ENCODE measurements at places on chromosomes 1 and 21. TPM values are rescaled to one million over a fixed set of nuclear protein-coding genes. Genes with fewer than 3 reads are reported as not detected.

GRCh38 chr1:116382857-116383483 lies 9.9 kb downstream of the ATP1A1 start:
- DNase-seq, result no peak

DNA sequence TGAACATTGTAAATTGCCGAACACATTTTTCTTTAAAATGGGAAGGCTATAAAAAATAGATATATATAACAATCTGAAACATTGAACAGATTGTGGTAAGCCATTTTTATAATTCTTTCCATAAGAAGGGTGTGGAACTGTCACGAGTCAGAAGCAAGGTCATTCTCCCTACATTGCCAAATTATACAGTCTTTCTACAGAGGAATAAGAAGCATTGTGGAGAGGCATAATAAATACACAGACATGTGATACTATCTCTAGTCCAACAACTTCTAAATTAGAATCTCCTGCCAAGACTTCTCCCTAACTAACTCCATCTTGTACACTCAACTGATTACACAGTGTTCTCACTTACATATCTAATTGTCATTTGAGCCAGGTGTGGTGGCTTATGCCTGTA lies 227.9 kb downstream of the CENPF start:
- no peak for DNase-seq

DNA sequence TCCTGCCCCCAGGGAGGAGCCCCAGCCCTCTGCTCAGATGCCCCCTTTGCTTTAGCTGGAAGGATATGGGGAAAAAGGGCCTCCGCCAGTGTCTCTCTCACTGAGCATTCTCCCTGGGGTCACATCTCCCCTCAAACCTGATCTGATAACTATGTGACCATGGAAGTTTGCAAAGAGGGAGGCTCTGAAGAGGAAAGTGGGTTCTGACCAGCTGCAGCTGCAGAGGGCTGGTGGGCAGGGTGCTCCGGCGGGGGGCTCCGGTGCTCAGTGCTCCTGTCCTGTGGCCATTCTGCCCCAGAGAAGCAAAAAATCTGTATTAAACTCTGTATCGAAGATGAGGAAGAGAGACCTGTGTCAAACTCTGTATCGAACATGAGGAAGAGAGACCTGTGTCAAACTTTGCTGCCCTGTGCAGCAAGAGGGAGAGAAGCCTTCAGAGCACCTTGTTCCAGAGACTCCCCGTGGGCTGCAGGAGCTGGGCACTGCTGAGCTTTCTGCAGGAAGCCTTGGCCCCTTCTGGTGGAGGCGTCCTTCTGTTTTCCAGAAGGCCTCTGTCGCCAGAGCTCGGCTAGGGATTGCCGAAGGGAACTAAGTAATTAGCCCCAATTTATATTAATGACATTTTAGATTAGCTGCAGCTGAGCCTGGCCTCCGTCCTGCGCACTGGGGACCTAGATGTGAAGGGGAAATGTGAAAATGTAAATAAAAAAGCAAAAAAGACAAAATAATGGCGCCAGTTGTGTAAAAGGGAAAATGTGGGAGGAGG lies 186.2 kb upstream of the C1orf174 start:
- no peak for DNase-seq

The KRTAP19-2 gene
- not detected for polyA plus RNA-seq

GRCh38 chr1:234001817-234002216 lies 97.3 kb downstream of the SLC35F3 start:
- no peak for DNase-seq

- no peak for DNase-seq
Measured at GRCh38 chr1:13702425-13703127, 2.6 kb downstream of the PRDM2 start.

- no peak for DNase-seq
Measured at GRCh38 chr1:159005676-159006075, 4.0 kb upstream of the IFI16 start.

GRCh38 chr1:183275322-183275721 lies 89.3 kb downstream of the LAMC2 start:
- no peak for DNase-seq

- DNase-seq, result no peak
Measured at GRCh38 chr1:116024626-116025025, 48.3 kb downstream of the SLC22A15 start.

The OR2T2 gene
- polyA plus RNA-seq, result not detected

DNA sequence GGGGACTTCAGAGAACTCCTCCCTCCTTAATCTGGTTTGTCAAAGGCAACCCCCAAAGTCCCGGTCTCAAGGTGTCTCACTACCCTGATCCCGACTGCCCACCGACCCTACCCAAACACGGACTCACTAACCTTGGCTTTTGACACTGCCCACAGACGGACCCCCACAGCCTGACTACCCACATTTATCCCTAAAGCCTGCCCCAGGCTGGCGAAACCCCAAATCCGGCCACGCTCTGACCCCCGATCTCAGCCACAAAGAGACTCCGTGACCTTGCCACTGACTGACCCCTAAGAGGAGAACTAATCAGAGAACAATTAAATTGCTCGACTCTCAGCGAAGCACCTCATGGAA lies 5.2 kb downstream of the ID3 start:
- no peak for DNase-seq

The KLHDC7A gene
- polyA plus RNA-seq, result not detected

DNA sequence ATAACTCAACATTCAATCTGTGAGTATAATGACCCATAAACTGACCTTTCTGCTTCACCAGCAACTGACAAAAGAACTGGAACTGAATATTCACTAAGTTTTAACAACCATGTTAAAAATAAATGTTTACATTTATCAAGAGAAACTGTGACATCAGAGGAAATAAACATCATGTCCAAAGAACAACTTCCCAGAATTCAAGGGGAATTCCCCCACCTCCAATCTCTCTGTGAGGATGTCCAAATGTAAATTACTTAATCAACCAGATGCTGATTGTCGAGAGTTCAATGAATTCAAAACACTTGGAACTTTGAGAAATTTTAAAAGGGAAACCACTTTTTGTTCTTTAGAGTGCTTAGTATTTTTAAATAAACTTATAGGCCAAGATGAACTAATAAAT lies 365.6 kb upstream of the ADGRL2 start:
- no peak for DNase-seq

DNA sequence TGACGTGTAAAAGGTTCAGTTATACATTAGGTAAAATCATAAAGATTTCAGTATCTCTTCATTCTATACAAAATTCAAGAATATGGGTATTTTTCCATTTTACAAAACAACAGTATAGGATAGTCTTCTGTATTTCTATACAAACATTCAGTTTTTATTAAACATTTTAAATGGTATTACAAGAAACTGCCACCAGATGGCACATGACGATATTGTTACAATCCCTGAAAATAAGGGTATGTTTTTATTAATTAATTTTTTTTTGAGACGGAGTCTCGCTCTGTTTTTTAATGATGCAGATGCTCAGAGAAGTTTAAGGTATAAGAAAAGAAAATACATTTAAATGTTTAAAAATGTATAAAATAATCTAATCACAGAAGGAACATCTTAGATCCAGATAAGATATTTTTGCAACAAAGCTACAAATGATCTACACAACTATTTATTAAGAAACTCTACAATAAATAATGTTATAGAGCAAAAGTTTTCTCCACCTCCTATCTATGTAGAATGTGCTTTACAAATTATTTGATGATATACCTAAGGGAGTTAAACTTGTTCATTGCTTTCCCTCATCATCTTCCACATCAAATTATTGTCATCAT lies 23.5 kb upstream of the RSBN1 start:
- peak; percentile 34 for DNase-seq

DNA sequence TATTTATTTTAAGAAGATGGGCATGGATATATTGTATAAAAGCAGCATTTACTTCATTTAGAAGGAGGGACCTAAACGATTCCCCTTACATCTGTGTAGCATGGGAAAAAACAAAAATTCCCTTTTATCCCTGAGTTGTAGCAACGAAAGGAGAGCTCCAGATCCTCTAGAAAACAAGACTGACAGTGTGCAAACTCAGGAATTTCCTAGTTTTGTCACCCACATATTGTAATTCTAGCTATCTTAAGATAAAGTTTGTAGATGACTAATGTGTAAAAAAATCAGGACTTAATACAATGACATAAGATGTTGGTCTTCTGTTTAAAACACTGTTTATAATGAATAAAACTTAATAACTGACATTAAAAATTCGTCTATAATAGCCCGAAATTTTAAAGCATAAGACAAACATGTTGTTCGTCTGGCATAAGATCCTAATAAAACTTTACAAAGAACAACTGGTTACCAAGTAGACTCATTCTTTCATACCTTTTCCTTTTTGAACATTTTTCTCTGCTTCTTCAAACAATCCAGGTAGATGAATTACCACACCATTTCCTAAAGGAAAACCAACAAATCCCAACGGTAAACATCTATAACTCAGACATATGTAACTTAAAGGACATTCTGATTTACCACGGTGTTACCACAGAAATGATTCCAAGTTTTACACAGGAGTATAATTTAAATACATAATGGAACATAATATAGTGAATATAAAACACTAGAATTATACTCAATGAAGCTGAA lies 15.2 kb downstream of the ADSS2 start:
- no peak for DNase-seq

- peak; percentile 14 for DNase-seq
Measured at GRCh38 chr1:36122062-36123030, 2.7 kb downstream of the COL8A2 start.

DNA sequence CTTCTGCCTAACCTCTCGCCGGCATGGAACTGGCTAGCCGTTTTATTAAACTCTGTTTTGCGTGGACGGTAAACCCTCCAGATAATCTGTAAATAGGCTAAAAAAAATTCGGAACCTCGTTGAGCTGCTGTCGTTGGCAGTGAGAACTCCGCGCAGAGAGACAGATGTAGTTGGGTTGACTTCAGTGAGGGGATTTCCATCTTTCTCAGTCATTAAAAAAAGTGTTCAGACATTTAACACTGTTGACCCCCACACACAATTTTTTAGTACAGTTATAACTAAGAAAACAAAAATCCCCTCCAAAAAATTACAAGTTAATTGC lies 464 bp downstream of the PARK7 start:
- no peak for DNase-seq

- DNase-seq, result no peak
Measured at GRCh38 chr21:27721675-27722074, 754.8 kb upstream of the ADAMTS5 start.

The NECTIN4 gene
- polyA plus RNA-seq, result 0.07 TPM

GRCh38 chr1:184416481-184416880 lies 29.7 kb downstream of the C1orf21 start:
- no peak for DNase-seq

DNA sequence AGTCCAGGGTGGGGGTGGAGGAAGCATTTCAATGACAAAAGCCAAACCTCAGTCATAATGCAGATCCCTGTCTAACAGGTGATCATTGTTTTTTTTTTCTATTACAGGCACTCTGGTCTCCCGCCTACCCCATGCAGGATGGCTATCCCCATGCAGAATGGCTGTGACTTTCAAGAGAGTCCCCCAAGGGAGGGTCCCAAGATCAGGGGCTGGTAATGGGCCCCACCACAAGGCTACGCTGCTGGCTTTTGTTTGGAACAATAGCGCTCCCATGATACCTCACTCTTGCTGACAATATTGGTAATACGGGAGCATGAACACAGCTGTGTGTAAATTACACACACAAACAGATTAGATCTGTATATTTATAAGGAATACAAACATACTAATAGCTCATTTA lies 119.4 kb downstream of the SLC45A1 start:
- DNase-seq, result no peak

The RABGGTB gene
- polyA plus RNA-seq, result 6.5 TPM

DNA sequence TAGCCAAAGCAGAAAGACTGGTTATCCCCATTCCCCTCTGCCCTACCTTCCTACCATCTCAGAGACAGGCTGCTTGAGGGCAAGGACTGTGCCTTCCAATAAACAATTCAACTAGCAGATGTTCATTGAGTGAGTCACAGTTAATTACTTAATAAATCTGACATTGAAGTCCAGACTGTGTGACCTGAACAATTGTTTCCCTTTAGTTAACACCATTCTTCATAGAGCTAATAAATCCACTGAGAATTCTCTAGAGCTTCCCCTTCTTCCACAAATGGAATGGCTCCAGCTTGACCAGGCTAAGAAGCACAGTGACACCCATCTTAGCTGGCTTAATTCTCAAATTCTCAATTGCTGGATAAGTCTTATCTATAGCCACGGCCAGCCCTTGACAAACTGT lies 61.9 kb upstream of the GJA5 start:
- DNase-seq, result no peak

GRCh38 chr1:12637693-12638092 lies 6.2 kb upstream of the AADACL4 start:
- no peak for DNase-seq

- no peak for DNase-seq
Measured at GRCh38 chr1:248906753-248907661, 972 bp downstream of the PGBD2 start.

The SH2D5 gene
- polyA plus RNA-seq, result not detected

GRCh38 chr1:22680726-22681125 lies 27.7 kb downstream of the C1QB start:
- DNase-seq, result no peak

GRCh38 chr1:67608661-67609576 lies 76.1 kb upstream of the GADD45A start:
- DNase-seq, result no peak

DNA sequence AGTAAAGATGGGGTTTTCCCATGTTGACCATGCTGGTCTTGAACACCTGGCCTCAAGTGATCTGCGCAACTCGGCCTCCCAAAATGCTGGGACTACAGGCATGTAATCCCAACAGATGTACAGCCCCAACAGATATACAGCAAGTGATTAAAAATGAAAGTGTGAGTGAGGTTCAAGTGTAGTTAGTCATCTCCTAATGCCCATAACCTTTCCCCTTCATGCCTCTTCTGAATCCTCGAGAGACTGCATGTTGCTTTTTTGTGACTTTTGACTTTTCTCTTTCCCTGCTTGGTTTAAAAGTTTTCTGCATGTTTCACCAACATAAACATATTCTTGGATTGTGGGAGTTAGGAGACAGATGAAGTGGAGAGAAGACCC lies 31.2 kb downstream of the KCNK2 start:
- DNase-seq, result no peak

- peak; percentile 46 for DNase-seq
Measured at GRCh38 chr1:110875216-110875731, 2.3 kb downstream of the CD53 start.

DNA sequence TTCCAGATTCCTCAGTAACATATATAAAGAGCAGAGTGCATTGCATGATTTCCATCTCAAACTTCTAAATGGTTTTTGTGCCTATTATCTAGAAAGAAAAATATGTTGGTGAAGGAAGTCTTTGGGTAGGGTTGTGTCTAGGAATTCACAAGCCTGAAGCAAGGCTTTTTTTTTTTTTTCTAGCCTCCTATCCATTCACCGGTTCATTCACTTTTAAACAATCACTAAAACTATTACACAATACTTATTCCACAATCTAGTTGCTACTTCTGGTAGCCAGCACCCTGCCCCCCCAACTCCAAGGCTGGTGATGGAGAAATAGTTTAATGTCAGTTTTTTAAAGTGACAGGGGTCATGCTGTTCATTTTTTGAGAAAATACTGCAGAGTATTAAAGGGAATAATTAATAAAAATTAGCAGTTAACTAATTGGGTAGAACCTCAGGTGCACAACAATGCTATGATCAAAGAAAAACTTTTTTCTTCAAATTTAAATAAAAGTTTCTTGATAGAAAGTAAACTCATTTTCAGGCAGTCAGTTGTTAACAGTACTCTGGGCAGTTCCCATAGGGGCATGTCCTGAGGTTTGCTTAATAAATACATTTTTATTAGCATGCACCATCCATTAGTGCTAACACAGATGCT lies 10.9 kb downstream of the IRF2BP2 start:
- peak; percentile 58 for DNase-seq

Measured in CD14-positive monocyte (primary cell).